ENCODE measurements at places on chromosomes 4 and X.

DNA sequence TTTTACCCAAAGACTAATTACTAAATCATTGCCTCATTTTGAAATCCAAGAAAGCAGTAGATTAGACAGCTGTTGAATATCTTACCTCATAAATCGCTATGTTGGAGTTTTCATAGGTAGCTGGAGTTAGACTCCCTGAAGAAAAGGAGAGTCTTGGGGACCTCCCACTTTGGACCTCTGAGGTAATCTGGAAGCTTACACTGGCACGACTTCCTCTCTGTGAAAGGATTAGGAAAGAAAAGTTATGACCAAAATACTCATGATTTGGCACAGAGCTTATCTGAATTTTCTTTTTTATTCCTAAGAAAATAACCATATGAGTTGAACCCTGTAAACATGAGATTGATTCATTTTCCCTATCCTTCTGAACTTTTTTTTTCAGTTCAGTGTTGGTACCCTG is 40.6 kb downstream of the GUCY2F start:
- DNase-seq, result no peak
- no peak overlapping the region for H3K4me3 ChIP-seq
- no peaks in the 10 kb centered on the region for H3K4me1 ChIP-seq
- H3K27ac ChIP-seq, result no peak overlapping the region

- no peak overlapping the region for H3K4me3 ChIP-seq
- DNase-seq, result no peak
- peaks cover 2% of the 10 kb centered on the region for H3K36me3 ChIP-seq
- peaks cover 15% of the 10 kb centered on the region for H3K4me1 ChIP-seq
Observed at GRCh38 chr4:146245850-146246249, 31.5 kb downstream of the REELD1 start.

- H3K4me3 ChIP-seq, result peak overlapping the region; percentile 46
- DNase-seq, result no peak
- H3K4me1 ChIP-seq, result peaks cover 52% of the 10 kb centered on the region
- peak overlapping the region; percentile 97 for H3K27ac ChIP-seq
Observed at GRCh38 chr4:153295131-153295755, 49.2 kb upstream of the MND1 start.

GRCh38 chr4:93841803-93842345 is 13.3 kb downstream of the ATOH1 start:
- no peak overlapping the region for H3K27ac ChIP-seq
- peaks cover 83% of the 10 kb centered on the region for H3K27me3 ChIP-seq
- no peaks in the 10 kb centered on the region for H3K36me3 ChIP-seq
- no peak for DNase-seq

DNA sequence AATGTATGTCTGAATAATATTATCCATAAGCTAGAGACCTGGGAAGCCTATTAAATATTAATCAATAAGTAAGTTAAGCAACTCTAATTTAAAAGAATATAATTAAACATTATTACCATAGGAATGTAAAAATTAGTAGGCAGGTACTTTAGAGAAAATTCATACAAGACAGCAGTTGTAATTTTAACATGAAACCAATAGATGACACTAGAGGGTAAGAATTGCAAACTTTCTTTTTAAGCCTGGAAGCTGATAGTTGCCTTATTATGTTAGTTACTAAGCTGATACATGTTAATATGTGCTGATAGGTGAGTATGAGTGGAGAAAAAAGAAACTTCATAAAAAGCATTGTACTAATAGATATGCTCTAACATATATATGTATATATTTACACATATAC is 1157.4 kb downstream of the FAM133A start:
- no peaks in the 10 kb centered on the region for H3K36me3 ChIP-seq
- no peak overlapping the region for H3K4me3 ChIP-seq
- H3K27ac ChIP-seq, result no peak overlapping the region
- peaks cover 10% of the 10 kb centered on the region for H3K4me1 ChIP-seq
- DNase-seq, result no peak
- no peaks in the 10 kb centered on the region for H3K27me3 ChIP-seq

GRCh38 chrX:80792205-80792604 is 17.5 kb downstream of the BRWD3 start:
- H3K27me3 ChIP-seq, result no peaks in the 10 kb centered on the region
- no peak overlapping the region for H3K27ac ChIP-seq
- DNase-seq, result no peak
- H3K4me3 ChIP-seq, result no peak overlapping the region
- no peaks in the 10 kb centered on the region for H3K4me1 ChIP-seq
- peaks cover 8% of the 10 kb centered on the region for H3K36me3 ChIP-seq

DNA sequence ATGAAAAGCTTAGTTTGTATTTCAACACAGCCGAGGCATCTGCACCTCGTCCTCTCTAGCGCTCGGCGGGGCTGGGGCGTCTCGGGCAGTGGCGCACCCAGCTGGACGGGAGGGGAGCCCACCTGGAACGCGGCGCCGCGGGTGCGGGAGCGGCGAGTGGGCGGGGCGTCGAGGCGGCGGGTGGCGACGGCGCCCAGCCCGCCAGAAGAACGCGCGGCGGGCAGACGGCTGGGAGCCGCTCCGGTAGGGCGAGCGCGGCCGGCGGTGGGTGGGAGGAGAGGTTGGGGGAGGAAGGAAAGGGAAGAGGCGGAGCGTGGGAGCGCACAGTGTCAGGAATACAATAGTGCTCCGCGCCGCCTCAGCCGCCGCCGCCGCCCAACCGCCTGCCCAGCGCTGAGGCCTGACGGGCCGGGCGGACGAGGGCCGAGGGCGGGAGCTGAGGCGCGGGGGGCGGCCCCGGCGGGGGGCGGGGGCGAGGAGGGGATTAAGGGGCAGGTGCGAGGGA is at the start of gene JADE3:
Gene JADE3 (plus strand): TSS at position 324 of the 505 bp plus-strand sequence. CDS start 72,474 bp downstream, outside the sequence.
- peak; percentile 46 for DNase-seq
- peaks cover 13% of the 10 kb centered on the region for H3K4me1 ChIP-seq
- no peak within 1 kb of the TSS for H3K27ac ChIP-seq
- H3K4me3 ChIP-seq, result peak within 1 kb of the TSS; percentile 86

DNA sequence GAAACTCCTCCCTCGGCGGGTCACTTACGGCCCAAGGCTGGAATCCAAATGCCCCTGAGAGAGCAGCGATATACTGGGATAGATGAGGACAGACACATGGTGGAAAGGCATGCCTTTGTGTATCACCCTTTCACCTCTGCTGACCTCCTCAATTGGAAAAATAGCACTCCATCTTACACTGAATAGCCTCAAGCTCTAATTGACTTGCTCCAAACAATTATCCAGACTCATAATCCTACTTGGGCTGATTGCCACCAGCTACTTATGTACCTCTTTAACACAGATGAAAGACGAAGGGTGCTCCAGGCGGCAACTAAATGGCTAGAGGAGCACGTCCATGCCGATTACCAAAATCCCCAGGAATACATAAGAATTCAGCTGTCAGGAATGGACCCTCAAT is 1142.2 kb downstream of the ARAP2 start:
- no peak overlapping the region for H3K27ac ChIP-seq
- no peak overlapping the region for H3K4me3 ChIP-seq
- H3K4me1 ChIP-seq, result no peaks in the 10 kb centered on the region
- no peaks in the 10 kb centered on the region for H3K36me3 ChIP-seq
- no peak for DNase-seq

DNA sequence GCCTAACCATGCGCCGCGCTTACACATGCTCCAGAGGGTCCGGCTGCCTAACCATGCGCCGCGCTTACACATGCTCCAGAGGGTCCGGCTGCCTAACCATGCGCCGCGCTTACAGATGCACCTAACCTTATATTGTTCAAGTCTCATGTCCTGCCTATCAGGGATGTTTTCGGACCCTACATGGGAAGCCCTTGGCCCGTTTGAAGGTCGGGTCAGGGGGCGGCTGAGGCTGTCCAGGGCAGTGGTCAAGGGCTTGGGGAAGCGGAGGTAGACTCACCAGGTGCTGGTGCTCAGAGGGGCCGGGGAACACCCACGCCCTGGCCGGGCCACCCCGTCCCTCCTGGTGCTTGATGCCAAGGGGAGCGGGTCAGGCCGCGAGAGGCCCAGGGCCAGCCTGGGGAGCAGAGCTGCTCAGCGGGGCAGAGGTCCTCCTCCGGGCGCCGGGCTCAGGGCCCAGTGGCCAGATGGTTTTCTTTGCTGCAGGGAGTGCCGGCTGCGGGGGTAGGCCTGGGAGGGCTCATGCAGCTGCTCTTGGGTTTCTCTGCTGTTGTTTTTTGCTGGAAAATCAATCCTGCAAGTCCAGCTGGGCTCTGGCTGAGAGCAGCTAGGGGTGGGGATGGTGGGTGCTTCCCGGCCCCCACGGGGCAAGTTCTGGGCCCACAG is 35.4 kb upstream of the SPON2 start:
- DNase-seq, result peak; percentile 22
- no peak overlapping the region for H3K4me3 ChIP-seq
- no peaks in the 10 kb centered on the region for H3K27me3 ChIP-seq
- peaks cover 6% of the 10 kb centered on the region for H3K4me1 ChIP-seq

DNA sequence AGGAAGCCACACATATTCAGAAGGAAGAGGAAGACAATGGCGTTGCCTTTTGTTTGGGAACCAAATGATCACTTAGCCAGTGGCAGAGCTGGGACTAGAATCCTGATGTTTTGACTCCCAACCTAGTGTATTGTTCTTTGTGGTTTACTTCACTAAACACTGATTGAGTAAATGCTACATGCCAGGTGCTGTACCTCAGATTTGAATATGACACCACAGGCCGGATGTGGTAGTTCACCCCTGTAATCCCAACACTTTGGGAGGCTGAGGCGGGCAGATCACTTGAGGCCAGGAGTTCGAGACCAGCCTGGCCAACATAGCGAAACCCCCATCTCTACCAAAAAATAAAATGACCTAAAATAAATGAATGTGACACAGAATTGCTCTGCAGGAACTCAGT is 8.4 kb downstream of the NDUFA1 start:
- DNase-seq, result no peak
- no peaks in the 10 kb centered on the region for H3K4me1 ChIP-seq
- no peak overlapping the region for H3K27ac ChIP-seq
- H3K27me3 ChIP-seq, result no peaks in the 10 kb centered on the region
- H3K36me3 ChIP-seq, result peaks cover 9% of the 10 kb centered on the region
- no peak overlapping the region for H3K4me3 ChIP-seq

GRCh38 chrX:46978341-46979291 is 66.4 kb downstream of the JADE3 start:
- H3K4me1 ChIP-seq, result peaks cover 7% of the 10 kb centered on the region
- H3K27ac ChIP-seq, result no peak overlapping the region
- H3K4me3 ChIP-seq, result no peak overlapping the region

GRCh38 chrX:115584696-115585095 is 23.7 kb downstream of the PLS3 start:
- H3K27ac ChIP-seq, result peak overlapping the region; percentile 79
- no peak overlapping the region for H3K4me3 ChIP-seq
- H3K36me3 ChIP-seq, result peaks cover 11% of the 10 kb centered on the region
- H3K4me1 ChIP-seq, result peaks cover 61% of the 10 kb centered on the region
- no peaks in the 10 kb centered on the region for H3K27me3 ChIP-seq

- H3K36me3 ChIP-seq, result no peaks in the 10 kb centered on the region
- peak overlapping the region; percentile 87 for H3K4me3 ChIP-seq
- peaks cover 8% of the 10 kb centered on the region for H3K4me1 ChIP-seq
- no peak for DNase-seq
- H3K27me3 ChIP-seq, result peaks cover 78% of the 10 kb centered on the region
- H3K27ac ChIP-seq, result no peak overlapping the region
Observed at GRCh38 chr4:5052204-5052702, 973 bp downstream of the STK32B start.

DNA sequence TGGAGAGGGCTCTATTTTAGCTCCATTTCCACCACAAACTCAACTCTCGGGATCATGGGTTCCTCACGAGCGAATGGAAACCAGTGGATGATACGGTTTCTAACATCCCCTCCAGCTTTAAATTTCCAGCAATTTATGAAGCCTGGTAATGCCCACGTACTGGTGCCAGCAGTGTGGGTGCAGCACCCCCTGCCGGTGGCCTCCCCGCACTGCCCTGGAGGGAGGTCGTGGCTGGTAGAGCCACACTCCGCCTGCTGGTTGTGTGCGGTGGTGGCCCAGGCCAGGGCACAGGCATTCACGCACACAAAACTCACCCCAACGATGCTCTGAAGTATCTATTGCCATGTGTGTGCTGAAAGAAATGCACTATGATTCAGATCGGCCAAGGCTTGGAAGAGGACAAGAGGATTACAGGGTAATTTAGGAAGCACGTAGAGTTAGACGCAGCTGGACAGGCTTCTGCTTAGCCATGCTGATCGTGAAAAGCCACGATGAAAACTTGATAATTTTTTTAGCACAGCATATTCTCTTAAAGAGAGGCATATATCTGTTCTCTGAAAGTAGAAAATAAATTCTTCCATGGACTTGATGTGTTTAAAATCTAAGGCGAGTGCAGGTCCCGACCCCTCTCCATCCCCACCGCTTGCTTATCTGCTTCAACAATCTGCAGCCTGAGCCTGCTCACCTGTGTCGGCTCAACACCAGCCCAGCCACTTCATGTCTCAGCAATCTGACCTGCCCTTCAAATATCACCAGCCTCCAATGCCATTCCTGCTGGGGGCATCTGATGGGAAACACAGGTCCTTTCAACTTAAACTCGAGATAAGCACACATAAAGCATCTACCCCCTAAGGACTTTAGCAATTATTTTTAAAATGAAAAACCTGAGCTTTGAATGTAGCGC is 59.1 kb downstream of the SCD5 start:
- peak; percentile 82 for DNase-seq
- no peak overlapping the region for H3K4me3 ChIP-seq
- no peak overlapping the region for H3K27ac ChIP-seq
- H3K27me3 ChIP-seq, result peaks cover 1% of the 10 kb centered on the region

- DNase-seq, result no peak
- H3K4me1 ChIP-seq, result no peaks in the 10 kb centered on the region
- no peaks in the 10 kb centered on the region for H3K27me3 ChIP-seq
Observed at GRCh38 chrX:70281951-70282350, at the start of gene RAB41. RAB41 (plus strand) TSS chrX:70282172; CDS start chrX:70282218, 46 bp downstream.

GRCh38 chrX:39827951-39828350 is 269.8 kb downstream of the BCOR start:
- H3K4me3 ChIP-seq, result no peak overlapping the region
- peaks cover 9% of the 10 kb centered on the region for H3K27me3 ChIP-seq
- no peak overlapping the region for H3K27ac ChIP-seq
- H3K4me1 ChIP-seq, result peaks cover 17% of the 10 kb centered on the region
- no peak for DNase-seq
- H3K36me3 ChIP-seq, result no peaks in the 10 kb centered on the region

- peaks cover 5% of the 10 kb centered on the region for H3K4me1 ChIP-seq
- no peak overlapping the region for H3K27ac ChIP-seq
Observed at GRCh38 chr4:140466146-140466545, 31.9 kb downstream of the MGAT4D start.

- H3K36me3 ChIP-seq, result peaks cover 5% of the 10 kb centered on the region
- H3K4me1 ChIP-seq, result peaks cover 17% of the 10 kb centered on the region
- no peak overlapping the region for H3K4me3 ChIP-seq
- no peak overlapping the region for H3K27ac ChIP-seq
Observed at GRCh38 chrX:110284159-110284558, 33.7 kb downstream of the AMMECR1 start.

- no peak overlapping the region for H3K4me3 ChIP-seq
- H3K4me1 ChIP-seq, result no peaks in the 10 kb centered on the region
- H3K27me3 ChIP-seq, result no peaks in the 10 kb centered on the region
- no peak for DNase-seq
- H3K36me3 ChIP-seq, result no peaks in the 10 kb centered on the region
Observed at GRCh38 chrX:122196343-122196742, 987.7 kb upstream of the GRIA3 start.

GRCh38 chrX:6307156-6307555 is 78.5 kb upstream of the NLGN4X start:
- no peak for DNase-seq
- H3K4me3 ChIP-seq, result no peak overlapping the region
- H3K27ac ChIP-seq, result no peak overlapping the region
- H3K4me1 ChIP-seq, result peaks cover 7% of the 10 kb centered on the region
- H3K36me3 ChIP-seq, result no peaks in the 10 kb centered on the region

Data from mesothelial cell of epicardium (in vitro differentiated cells).